PC-9 (cell line): ENCODE measurements at places on chromosomes 6 and 20.
A peak's percentile ranks its signal among the peaks of the same experiment; 100 is the strongest.

DNA sequence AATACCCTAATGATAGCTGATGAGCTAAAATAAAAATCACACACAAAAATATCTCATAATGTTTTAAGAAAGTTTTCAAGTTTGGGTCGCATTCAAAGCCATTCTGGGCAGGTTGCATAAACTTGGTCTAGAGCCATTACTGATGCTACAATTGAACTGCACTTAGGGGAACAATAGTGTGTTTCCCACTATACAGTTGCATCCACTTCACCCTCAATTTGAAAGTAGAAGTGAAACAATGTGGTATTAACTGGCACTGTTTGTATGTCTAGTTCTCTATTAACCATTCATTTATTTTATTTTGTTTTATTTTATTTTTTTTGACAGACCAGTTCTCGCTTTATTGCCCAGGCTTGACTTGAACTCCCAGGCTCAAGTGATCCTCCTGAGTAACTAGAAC lies 23.0 kb upstream of the STK38 start:
- no peak for DNase-seq

DNA sequence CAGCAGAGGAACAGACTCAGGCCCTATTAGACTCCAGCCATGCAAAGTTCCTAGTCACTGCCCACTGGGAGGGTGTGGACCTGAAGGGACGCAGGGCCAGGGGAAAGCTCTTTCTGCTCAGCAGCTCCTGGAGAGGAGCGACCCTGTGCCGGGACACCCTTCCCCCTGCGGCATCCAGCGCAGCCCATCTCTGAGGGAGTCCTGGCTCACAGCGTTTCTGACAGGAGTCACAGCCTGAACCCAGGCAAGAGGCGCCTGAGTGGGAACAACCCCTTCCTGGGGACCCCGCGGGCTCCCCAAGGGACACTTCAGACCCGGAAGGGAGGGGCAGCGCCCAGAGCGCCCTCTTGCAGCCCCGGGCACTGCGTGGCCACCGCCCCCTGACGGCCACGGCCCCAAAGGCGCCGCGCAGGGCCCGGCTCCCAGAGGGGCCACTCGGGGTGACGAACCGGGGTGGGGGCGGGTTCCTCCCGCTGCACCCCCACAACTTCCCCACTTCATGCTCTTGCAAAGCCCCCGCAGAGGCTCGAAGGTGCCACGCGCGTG lies 862 bp downstream of the UCKL1 start:
- DNase-seq = peak; percentile 45

DNA sequence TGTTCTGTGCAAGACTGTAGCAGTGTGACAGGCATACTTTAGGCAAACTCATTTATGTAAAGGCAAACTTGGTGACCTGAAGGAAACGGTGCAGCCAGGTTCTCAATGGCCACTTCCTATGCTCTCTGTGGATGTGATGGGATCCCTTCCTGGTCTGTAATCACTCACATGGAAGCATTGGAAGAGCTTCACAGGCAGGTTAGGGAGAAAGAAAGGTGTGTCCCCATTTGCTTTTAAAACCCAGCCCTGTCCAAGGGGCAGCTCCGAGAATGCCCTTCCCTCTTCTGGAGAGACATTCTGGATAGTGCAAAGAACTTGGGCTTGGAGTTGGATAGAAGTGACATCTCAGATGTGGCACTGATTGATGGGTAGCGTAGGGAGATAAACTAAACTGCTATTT lies 28.1 kb downstream of the CEP43 start:
- DNase-seq = no peak

- no peak for DNase-seq
These were observed 66.5 kb upstream of the TENT5A start for GRCh38 chr6:81818901-81819361.

- no peak for DNase-seq
These were observed 669.5 kb upstream of the MARCKS start for GRCh38 chr6:113187661-113188060.

DNA sequence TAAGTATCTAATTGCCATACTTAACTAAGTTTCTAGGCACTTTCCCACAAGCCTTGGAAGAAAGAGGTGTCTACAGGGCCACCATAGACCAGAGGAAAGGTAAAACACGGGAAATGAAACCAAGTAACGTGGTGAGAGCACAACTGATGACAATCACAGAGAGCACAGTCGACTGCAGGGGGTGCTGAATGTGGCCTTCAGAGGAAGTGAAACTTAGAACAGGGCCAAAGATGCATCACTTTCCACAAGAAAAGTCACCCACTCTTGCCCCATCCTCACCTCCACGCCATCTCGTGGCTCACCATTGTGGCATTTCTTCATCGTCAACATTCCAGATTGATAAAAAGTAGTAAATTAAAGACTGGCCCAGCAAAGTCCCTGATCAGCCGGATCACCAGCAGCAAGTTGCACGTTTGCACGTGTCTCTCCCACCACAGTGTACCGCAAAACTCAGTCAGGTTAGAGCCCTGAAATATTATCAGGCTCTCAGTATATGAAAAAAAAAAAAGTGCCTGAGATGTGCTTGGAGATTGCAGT lies 31.4 kb downstream of the HIVEP2 start:
- no peak for DNase-seq

DNA sequence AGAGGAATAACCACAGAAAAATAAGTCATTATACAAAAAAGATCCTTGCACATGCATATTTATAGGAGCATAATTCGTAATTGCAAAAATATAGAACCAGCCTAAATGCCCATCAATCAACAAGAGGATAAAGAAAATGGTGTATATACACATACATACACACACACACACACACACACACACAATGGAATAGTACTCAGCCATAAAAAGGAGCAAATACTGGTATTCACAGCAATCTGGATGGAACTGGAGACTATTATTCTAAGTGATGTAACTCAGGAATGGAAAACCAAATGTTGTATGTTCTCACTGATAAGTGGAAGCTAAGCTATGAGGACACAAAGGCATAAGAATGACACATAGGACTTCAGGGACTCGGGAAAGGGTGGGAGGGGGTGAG lies 1.9 kb upstream of the KIAA1586 start:
- DNase-seq = no peak

DNA sequence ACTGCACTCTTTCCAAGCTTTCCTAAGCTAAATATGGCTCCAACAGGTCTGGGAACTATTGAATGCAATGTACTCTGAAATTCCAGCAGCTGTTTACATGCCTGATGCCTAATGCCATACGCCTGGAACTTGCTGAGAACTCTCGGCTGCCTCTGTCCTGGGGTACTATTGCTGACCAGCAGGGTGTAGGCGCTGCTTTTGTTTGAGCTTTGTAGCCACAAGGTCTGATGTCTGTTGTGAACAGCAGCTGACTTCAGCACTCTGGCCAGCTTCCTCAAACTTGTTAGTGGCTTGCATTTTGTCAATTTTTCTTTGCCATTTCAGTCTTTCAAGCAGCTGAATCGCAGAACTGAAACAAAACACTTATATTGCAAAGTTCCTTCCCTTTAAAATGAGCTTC lies 26.7 kb downstream of the SAYSD1 start:
- DNase-seq = peak; percentile 17

- DNase-seq = peak; percentile 55
These were observed 109.8 kb downstream of the HFE start for GRCh38 chr6:26196846-26197635.

- no peak for DNase-seq
These were observed 10.6 kb downstream of the TMEM242 start for GRCh38 chr6:157312757-157313156.
